ENCODE measurements at places on chromosomes 1 and 21. TPM values are rescaled to one million over a fixed set of nuclear protein-coding genes. Genes with fewer than 3 reads are reported as not detected.

The TFF3 gene
- polyA plus RNA-seq, result not detected

The CACNA1E gene
- polyA plus RNA-seq, result not detected

The OR2G6 gene
- polyA plus RNA-seq, result not detected

The LRRIQ3 gene
- 2.1 TPM for polyA plus RNA-seq

The LAMTOR2 gene
- 208 TPM for polyA plus RNA-seq

The CFAP126 gene
- not detected for polyA plus RNA-seq

The LIN28A gene
- polyA plus RNA-seq, result 3.4 TPM

The IL22RA1 gene
- polyA plus RNA-seq, result not detected

The GPR37L1 gene
- polyA plus RNA-seq, result 0.79 TPM

The HFM1 gene
- 6.0 TPM for polyA plus RNA-seq

The KLF17 gene
- not detected for polyA plus RNA-seq

The RUNX1 gene
- polyA plus RNA-seq, result 0.55 TPM

Measured in cardiac muscle cell (in vitro differentiated cells and primary cell).